ENCODE measurements at places on chromosomes 5 and 9.
A peak's percentile ranks its signal among the peaks of the same experiment; 100 is the strongest.

DNA sequence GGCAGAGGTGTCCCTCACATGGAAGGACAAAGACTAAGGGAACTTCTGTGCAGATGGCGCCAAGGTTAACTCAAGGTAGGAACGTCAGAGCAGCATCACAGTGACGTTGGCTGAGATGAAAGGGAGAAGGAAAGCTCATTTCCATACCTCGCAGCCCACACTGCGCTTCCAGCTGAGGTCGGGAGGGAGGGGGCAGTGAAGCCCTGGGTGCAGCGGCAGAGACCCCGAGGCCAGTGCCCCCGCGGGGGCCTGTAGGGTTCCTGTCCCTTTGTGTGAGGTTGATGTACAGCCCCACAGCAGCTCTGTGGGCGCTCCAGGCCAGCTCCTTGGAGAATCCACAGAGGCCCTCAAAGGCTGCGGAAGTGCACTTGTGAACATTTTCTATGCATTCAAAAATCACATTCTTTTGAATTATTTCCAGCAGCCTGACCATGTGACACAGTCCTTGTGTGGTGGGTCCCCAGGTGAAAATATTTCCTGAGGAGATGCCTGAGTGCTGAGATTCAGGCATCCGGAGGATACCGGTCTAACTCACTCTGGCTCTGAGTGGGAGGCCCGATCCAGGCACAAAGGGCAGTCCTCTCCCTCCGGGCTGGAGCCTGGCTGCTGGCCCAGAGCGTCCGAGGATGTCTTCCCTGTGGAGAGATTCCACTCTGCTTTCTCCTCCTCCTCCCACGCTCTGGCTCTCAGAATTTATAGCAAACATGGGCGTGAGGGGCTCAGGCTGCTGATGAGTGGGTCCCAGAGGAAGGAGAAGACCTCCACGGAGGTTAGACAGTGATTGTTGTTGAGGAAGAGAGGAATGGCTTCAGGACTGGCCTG, 150.7 kb downstream of the ICE1 start:
- DNase-seq = no peak

GRCh38 chr5:53123702-53124101, 14.1 kb upstream of the MOCS2 start:
- DNase-seq = no peak

DNA sequence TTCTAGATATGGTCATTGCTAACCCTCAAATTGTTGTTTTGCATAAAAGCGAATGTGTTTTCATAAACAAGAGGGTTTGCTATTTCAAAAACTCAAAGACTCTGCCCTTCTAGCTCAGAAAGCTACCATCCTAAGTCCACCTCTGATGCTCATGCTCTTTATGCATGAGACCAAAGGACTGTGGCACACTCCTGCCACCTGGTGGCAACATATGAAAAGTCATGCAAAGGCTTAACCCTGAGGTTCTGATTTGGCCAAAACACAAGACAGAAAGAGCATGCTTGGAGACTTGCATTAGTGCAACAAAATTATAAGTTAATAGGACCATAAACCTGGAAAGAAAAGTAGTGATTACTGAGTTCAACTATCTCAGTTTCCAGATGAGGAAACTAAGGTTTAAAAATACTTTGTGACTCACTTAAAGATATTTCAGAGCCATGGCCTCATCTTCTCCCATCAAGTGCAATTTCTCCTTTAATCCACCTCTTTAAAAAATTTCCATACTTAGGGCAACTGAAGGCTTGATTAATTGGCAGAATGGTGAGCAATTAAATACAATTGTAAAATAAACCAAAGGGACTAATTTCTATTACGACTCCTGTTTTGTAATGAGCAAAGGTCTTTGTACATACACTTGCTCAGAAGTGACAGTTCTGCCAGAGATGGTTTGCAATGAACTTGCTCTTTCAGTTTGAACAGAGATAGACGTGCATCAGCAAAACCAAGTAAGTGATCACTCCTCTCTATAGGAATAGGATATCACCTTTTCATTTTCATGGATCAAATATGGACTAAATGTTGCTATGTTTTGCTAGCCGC, 110.7 kb upstream of the RAD23B start:
- DNase-seq = peak; percentile 54

DNA sequence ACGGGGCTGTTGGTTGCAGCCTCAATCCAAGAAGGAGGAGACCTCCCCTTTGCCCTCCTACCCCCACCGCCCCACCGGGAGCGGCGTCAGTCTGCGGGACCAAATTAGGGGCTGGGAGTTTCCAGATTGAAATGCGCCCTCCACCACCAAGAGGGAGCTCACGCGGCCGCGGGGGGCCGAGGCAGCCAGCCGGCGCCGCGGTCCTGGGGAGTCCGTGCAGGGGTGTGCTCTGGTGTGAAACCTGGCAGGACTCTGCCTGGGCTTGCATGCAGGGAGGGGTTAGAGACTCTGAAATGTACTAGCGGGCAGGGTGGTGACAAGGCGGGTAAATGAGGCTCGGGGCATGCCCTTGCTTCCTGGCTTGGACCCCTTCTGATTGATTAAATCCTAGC, 989 bp upstream of the FBN2 start:
- DNase-seq = no peak

- no peak for DNase-seq
Observed at GRCh38 chr9:107193251-107193650, 89.8 kb upstream of the RAD23B start.

DNA sequence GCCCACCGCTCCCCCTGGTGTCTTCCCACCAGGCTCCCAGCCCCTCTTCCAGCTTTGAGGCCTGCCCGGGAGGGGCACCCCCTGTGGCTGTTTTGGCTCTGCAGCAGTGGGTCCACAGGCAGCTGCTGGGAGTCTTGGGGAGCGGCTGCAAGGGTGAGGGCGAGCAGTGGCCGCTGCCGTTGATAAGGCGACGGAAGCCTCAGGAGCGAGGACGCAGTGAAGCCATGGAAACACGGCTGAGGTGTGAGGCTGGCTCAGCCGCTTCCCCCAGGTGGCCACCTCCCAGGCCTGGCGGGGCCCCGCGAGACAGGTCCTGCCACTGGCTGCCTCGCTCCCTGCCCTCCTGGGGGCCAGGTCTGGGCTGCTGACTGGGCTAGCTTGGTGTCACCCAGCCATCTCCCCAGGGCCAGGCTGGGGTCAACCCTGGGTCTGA, 41.5 kb downstream of the CXXC5 start:
- peak; percentile 54 for DNase-seq

GRCh38 chr9:27519466-27520465, 4.3 kb upstream of the IFNK start:
- DNase-seq = no peak

- no peak for DNase-seq
Observed at GRCh38 chr9:75002422-75003023, 25.6 kb downstream of the CARNMT1 start.

- no peak for DNase-seq
Observed at GRCh38 chr5:119078071-119078846, 7.4 kb downstream of the DMXL1 start.

DNA sequence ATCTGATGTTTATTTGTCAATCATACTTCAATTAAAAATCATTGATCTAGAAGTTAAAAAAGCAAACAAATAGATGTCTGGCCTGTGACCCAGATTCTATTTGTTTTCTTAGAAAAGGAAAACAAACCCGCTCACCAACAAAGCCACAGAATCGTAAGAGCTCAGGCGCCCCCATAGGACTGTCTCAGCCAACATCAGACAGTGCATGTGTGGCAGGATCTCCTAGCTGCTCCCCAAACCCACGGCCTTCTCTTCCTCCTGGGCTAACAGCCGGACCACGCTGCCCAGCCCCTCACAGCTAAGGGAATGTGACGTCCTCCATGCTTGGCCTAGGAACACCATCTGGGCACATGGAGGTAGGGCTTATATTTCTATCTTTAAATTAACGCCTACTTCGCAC, 19.4 kb downstream of the OR2Y1 start:
- DNase-seq = no peak

DNA sequence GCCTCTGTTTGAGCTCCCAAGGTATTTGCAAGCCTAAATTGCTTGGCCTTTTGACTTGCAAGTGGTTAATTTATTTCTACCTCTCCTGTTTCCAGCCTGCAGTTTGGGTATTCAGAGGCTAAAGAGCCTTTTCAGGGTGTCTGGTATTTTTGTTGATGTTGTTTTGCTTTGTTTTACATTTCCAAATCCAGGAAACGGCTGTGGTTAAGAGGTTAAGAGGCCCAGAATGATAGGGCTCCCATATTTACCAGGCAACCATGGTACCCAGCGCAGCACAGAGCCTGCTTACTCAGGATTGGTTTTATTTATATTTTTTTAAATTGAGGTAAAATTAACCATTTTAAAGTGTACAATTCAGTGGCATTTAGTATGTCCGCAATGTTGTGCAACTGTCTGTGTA, 92.1 kb downstream of the PDZD2 start:
- DNase-seq = no peak

DNA sequence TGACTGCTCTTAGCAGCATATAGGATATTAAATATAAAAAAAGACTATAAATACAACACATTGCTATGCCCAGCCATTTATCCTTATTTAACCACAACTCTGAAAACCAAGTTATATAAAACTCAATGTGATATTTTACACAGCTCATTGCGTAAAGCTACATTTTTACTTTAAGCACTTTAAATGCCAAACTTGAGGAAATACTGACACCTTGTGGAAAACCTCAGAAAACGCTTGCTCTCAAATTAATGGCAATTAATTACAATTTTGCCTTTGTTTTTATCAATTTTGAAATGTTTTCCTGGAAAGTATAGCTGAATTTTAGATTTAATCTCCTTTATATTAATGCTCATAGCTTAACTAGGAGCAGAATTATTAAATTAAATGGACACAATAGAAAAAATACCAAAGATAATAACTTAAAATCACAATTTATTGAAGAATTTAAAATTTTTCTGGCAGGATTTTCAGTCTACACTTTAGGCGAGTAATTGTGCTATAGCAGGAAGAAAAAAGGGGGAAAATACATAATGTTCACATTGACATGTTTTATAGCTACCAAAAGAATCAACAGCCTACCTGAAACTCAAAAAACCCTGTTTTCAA, 25.2 kb upstream of the PLAC8L1 start:
- peak; percentile 77 for DNase-seq

DNA sequence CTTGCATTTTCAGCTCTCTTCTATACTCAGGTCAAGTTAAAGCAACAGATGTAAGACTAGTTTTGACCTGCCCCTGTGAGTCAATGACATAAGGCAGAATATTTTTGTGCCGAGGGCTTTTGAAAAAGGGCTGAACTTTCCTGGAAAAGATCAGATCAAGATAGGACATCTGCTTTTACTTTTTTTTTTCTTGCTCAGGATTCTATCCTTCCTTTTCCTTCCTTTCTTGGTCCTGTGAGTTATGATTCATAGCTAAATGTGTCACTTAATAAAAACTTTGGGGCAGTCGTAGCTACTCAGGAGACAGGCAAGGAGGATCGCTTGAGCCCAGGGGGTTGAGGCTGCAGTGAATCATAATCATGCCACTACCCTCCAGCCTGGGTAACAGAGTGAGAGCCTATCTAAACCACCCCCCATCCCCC, 84.3 kb upstream of the BRINP1 start:
- DNase-seq = no peak

GRCh38 chr5:16924206-16924605, 11.9 kb downstream of the MYO10 start:
- no peak for DNase-seq

DNA sequence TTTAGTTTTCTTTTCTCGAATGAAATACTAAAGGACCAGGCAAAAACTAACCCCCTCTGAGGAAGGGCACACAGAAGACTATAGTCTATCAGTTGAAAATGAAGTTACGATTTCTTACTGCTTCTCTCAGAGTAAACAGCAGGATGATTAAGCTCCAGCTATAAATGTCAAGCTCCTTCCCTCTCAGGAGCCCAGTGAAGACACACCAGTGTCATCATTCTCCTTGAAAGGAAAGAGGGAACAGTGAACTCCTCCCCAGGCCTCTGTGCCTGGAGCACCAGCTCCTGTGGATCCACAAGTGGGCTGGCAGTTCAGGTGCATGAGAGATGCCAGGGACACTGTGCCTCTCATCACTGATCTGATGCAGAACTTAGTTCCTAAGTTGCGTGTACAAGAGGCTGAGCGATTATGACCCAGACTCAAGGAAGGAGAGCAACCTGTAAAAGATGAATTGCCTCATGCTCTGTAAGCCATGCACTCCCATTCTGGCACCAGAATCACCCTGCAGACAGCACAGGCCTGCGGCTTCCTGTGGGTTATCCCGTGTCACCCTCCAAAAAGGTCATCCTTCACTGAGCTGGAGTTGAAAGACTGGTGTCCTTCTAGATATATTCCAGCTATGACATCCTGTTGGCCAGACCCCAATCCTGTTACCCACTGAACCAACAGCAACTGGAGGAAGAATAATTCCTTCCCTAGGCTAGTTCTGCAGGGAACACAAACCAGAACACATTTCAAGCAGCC, 394.0 kb downstream of the SEMA5A start:
- no peak for DNase-seq

DNA sequence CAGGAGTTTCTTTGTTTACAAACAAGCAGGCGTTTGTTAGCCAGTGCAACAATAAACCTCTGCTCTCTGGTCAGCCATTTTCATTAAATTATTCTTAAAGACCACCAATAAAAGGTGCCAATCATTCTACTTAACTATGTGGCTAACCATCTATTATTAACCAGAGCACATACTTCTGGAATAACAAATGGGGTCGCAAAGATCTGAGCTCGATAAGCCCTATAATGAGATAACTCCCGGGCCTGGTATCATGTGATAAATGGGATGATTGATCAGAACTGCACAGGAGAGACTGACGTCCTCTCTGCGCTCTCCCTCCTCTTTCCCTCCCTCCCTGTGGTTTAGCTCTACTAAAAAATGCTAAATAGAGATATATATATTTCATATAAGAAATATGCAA, 488.2 kb downstream of the NTRK2 start:
- no peak for DNase-seq

- no peak for DNase-seq
Observed at GRCh38 chr5:2883771-2884170, 132.3 kb upstream of the IRX2 start.

DNA sequence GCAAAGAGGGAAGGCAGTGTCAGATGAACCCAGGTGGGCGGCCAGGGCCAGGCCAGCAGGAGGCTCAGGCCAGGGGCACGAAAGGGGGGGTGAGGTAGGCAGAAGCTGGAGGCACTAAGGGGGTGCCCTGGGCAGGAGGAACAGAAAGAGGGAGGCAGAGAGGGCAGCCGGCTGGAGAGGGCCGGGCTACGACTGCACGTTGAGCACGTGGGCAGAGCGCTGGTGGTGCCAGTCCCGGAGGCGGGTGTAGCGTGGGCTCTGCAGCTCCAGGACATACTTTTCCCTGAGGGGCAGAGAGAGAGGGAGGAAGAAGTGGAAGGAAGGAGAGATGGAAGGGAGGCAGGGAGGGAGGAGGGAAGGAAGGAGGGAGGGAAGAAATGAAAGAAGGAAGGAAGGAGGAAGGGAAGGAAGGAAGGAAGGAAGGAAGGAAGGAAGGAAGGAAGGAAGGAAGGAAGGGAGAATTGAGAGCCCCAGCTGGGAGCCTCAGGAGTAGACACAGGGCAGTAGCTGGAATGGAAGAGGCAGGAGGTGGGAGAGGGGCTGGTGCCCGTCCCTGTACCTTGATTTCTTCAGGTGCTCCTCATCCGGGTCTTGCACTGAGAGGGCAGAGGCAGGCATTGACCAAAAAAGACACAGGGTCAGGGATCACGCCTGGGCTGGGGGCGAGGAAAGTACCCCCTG, 7.0 kb downstream of the PDLIM7 start:
- no peak for DNase-seq

- no peak for DNase-seq
Observed at GRCh38 chr9:132048201-132048600, 31.5 kb downstream of the MED27 start.

All from hematopoietic multipotent progenitor cell treated with erythropoietin and hydrocortisone succinate and interleukin-3 and kit ligand, for 15 days (in vitro differentiated cells).